ENCODE measurements at places on chromosomes 1 and 21.

DNA sequence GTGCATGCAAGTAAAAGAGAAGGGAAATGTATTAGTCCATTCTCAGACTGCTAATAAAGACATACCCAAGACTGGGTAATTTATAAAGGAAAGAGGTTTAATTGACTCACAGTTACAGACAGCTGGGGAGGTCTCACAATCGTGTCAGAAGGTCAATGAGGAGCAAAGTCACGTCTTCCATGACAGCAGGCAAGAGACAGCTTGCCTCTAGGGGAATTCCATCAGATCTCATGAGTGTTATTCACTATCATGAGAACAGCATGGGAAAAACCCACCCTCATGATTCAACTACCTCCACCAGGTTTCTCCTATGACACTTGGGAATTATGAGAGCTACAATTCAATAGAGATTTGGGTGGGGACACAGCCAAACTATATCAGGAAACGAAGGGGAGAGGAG, 8.1 kb downstream of the KRTAP21-3 start:
- no peak for DNase-seq

- no peak for DNase-seq
Observed at GRCh38 chr1:160794376-160794775, 1.6 kb upstream of the LY9 start.

DNA sequence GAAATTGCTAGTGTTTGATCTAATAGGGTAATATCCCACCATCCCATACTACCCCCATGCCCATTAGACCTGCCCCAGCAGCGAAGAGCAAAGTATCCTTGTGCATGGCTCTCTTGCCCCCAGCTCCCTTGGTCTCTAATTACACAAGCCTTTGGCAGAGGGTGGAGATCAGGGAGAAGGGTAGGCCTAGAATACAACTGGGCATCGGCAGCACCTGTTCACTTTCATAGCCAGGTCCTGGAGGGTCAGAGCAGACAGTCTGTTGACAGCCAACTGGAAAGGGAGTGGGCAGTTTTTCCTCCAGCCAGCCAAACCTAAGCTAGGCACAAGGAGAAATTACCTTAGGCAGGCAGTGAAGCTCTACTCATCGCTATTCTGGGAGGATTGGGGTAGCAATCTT, 2.7 kb upstream of the PIGC start:
- no peak for DNase-seq

- no peak for DNase-seq
Observed at GRCh38 chr1:23436520-23437354, 12.2 kb upstream of the TCEA3 start.

DNA sequence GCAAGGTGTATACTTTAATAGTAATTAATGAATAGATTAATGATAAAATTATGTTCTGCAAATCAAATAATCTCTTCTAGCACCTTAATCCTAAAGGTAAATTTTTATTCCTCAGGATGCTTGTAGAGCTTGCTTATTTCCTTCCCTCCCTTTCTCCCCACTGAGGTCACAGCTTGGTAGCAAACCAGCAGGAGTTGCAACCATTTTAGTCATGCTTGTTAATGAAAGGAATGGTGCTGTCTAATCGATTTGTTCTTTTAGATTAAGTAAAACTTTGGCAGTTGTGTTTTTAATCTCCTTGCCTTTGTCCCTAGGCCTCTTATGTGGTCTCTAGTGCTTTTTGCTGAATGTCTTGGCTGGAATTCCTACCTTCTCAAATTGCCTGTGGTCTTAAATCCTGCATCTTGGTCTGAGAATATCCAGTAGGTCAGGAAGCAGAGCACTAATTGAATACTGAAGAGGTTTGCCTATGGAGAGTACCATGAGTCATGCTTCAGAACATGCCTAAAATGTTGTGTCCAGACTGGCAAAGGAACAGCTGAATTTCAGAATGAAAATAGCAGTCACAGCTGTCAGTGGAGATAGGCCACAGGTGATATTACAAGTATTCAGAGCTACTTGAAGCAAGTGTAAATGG, 36.3 kb upstream of the RWDD3 start:
- DNase-seq, result no peak

GRCh38 chr1:210292231-210292871, 36.4 kb upstream of the HHAT start:
- no peak for DNase-seq

DNA sequence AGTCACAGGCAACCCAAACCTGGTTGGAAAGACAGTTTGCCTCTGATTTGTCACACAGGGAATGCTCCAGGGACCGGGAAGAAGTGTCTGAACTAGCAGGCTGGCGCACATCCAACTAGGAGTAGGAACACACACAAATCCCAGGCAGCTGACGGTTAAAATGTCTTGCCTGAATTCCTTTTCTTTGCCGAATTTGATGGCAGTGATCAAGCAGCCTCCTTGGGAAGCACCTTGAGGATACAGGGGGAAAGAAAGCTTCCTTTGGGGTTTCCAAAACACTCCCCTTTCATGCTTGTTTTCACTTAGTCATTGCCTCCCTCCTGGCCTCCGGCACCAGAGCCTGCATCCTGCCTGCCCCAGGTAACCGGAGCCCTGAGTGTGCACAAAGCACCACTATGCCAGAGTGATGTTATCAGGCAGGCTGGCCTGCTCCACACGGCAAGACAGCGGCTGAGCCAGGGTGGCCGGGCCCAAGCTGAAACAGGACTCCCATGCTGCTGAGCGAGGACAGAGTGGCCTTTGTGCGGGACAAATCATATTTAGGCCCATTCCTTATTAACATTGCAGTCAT, 193.8 kb downstream of the LMX1A start:
- no peak for DNase-seq

DNA sequence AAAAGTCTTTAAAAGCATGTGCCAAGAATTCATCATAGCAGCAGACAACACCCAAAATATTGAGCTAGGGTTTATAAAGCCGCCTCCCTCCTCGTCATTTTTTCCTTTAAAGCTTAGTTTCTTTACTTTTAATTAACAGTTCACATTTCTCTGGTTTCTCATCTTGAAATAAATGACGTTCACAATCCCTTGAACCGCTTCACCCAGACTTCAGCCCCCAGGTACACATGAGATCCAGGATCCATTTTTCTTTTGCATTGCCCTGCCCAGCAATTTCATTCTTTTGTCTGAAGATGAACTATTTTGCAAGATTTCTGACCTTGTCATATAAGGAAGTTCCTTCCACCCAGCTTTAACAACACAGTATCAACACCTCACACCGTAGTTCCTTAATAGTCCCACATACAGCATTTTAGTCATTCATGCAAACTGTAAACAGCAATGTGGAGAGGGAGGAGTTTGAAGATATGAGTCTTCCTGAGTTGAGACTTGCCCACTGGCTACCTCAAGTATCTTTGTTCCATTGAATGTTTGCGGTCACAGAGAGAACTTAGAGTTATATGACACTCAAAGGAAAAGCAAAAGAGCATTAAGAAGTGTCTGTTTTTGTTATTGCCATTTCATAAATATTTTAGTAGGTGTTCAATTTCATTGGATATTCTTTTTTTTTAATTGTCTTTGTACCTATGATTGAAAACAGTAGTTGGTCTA, 35.3 kb upstream of the CACYBP start:
- peak; percentile 91 for DNase-seq

- no peak for DNase-seq
Observed at GRCh38 chr1:227917081-227917950, 30.4 kb downstream of the WNT9A start.

DNA sequence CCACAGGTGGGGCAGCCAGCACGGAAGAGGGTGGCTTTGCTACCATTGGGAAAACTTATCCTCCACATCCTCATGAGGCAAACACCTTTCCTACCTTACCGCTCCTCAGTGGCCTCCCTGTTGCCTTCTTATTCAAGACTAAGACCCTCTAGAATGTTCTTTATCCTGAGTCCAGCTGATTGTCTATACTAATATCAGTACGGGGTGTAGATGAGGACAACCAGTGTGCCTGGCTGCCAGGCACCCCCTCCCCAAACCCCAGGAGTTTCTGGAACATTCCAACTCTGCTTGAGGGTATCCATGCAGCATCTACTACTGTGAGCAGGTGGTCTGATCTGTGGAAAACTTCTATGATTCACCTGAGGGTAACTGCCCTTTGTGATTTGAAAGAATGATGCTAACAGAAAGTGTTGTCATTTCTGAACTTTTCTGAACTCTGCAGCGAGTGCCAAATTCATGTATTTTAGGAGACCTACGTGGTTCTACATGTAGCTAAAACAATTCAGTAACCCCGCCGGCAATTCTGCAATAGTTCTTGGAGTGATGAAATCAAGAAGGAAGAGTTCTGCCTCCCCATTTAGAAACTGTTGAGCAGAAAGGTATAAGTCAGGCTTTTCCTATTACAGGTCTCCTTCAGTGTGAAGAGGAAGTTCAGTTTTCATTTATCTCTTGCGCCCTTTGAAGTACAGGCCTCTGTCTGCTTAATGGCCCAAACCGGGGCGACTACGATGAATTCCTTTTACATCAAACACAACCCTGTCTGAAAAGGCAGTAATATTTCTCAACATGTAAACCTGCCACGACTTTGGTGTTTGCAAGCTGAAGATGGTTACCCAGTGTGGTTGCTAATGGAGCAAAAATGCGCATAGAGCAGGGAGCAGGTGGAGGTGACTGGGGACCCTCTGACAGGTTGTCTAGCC, 80.4 kb downstream of the RUNX1 start:
- DNase-seq, result peak; percentile 73

DNA sequence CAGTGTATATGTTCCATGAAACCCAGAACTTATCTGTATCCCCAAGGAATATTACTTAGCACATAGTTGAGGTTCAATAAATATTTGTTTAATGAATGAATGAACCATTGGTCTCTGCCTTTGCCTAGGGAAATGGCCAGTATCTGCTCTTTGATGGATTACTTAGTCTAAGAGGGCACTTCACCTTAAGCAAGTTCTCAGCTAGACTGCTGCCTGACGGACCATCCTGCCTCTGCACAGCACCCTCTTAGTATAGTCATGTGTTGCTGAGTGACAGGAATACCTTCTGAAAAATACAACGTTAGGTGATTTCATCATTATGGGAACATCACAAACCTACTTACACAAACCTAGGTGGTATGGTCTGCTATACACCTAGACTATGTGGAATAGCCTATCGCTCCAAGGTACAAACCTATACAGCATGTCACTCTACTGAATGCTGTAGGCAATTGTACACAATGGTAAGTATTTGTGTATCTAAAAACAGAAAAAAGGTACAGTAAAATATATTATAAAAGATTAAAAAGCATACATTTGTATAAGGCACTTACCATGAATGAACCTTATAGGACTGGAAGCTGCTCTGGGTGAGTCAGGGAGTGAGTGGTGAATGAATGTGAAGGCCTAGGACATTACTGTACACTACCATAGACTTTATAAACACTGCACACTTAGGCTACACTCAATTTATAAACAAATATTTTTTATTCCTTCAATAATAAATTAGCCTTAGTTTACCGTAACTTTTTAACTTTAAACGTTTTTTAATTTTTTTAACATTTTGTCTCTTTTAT, 83.7 kb upstream of the LRRC8D start:
- DNase-seq, result no peak

GRCh38 chr1:48697066-48697707, 79.5 kb downstream of the BEND5 start:
- DNase-seq, result peak; percentile 60

GRCh38 chr1:152112101-152112884, 3.0 kb downstream of the TCHH start:
- no peak for DNase-seq
